ENCODE measurements at places on chromosomes 11 and 22.

DNA sequence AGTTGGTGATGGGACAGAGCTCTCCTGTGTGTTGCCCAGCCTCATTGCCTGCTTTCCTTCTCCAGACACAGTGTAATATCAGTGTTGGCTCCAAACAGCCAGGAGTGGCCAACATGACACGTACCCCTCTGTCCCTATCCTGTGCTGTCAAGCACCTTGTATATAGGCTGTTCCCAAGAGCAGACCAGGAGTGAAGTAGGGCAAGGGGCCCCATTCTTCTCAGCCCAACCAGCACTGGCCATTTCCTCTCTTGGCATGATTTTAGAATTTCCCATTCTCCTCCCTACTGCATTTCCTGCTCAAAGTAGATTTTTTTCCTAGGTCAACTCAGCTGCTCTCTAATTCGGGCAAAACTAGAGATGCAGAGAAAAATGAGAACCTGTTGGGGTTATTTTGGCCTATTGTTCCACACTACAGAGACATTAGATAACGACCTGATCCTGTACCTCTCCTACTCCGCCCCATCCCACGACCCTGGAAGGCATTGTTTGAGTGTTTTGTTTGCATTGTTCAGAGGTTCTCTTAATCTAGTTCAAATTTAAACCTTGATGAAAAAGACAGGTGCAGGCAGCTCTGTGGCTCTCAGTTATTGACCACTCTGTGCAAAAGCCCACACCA lies 95.6 kb downstream of the RASSF10 start:
- DNase-seq = no peak

DNA sequence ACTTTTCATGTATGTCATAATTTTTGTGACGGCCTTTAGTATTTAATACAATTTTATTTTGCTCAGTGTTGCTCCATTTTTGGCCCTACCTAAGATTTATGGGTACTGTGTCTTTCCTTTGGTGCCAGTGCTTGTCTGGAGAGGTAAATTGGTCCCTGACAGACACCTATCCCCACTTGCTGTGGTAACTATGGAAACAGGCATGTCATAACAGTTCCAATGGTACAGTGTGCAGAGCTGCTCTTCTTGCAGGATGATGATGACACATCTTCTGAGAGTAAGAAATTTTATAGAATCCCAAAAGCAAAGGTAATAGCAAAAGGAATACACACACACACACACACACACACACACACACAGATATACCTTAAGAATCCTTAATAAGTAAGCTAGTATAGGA lies 118.5 kb downstream of the ELP4 start:
- DNase-seq = no peak

DNA sequence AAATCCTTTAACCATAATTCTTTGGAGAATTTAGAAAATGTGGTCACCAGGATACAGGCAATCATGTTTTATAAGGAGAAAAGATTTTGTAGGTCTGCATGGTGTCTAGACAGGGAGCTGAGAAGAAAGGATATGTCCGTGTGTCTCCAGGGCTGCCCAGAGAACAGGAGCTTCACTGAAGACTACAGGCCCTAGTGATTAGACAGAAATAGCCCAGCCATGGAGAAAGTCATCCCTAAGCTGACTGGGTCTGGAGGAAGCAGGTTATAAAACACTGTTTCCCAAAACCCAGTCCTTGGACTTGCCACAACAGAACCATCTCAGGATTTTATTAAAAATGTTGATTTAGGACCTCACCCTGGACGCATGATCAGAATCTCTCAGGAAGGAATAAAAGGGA lies 84.4 kb downstream of the GALNT18 start:
- no peak for DNase-seq

- no peak for DNase-seq
These were observed 95.2 kb downstream of the TP53I11 start for GRCh38 chr11:44855493-44855849.

- DNase-seq = no peak
These were observed 1.5 kb downstream of the SF1 start for GRCh38 chr11:64776875-64777274.

DNA sequence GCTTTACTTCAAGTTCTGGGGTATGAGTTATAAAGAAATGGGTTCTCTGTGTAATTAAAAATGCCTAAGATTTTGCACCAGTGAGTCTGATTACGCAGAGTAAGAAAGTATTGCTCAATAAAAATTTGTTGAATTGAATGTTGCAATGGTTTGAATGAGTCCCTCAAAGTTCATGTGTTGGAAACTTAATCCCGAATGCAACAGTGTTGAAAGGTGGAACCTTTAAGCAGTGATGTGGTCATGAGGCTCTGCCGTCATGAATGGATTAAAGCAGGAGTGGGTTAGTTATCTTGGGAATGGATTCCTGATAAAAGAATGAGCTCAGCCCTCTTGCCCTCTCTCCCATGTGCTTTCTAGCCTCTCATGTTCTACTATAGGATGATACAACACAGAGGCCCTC lies 52.6 kb upstream of the SESN3 start:
- DNase-seq = no peak

DNA sequence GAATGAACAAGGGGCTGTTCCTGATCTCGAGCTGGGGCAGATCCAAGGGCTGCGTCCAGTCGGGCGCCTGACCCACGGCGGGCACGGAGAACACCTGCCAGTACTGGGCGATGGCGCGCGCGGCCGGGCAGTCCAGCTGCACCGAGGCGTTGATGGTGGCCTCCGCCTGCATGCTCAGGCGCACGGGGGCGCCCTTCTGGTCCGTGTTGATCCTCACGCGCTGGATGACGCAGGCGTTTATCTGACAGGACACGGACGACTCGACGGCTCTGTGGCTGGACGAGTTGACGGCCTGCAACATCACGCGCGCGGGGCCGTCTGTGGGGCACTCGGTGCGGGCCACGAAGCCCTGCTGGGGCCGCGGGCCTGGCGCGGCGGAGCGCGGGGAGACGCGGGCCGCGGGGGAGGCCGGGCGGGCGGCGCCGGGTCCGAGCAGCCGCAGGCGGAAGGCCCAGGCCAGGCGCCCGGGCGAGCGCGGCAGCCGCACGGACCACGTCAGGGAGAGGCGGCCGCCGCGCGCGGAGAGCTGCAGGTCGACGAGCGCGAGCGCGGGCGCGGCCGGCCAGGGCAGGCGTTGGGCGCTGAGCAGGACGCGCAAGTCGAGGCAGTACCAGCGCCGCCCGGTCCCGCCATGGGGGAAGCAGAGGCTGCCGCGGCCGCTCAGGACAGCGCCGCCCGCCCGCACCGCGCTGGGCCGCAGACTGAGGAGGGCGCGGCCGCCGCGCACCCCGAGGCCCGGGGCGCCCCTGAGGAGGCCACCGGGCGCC lies 511 bp downstream of the PKDREJ start:
- DNase-seq = no peak

DNA sequence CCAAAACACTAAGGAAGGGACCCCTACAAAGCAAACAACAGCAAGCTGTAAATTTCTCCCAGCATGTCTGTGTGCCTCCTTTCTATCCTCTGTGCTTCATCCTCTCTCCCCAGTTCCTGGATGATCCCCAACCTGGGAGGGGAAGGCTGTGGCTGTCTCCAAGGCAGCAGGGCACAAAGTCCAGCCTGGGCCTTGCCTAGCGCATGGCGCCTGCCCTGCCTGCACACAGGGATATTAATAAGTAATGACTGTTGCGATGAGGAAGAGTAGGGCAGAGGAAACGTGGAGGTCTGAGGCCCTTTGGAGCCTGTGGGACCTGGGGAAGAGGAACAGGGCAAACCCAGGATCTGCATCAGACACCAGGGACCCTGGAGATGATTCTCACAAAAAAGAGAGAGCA lies 2.0 kb downstream of the USH1C start:
- DNase-seq = no peak

DNA sequence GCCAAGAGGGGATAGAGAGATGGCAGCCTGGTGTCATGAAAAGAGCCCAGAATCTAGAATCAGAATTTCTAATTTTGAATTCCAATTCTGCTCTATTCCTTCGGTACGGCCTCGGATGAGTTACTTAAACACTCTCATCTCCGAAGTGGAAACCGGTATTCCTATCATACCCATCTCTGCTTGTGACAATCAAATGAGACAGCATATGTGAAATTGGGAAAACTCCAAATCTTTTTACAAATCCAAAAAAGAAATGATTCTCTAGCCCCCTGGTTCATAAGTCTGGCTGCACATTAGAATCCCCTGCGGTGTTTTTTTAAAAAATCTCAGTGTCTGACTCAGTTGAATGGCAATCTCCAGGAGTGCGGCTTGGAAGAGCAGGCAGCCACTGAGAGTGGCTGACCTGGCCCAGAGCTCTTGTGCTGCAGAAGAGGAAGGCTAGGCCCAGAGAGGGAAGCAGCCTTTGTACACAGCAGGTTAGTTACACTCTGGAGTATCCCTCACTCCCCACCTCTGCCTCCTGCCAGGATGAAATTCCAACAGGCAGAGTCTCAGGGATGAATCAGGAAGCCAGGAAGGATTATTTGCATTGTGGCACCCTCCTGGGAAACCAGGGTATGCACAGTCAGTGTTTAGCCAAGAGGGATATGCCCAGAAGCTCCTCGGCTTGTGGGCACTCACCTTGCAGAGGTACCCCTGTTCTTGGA lies 93.6 kb upstream of the ISX start:
- no peak for DNase-seq

DNA sequence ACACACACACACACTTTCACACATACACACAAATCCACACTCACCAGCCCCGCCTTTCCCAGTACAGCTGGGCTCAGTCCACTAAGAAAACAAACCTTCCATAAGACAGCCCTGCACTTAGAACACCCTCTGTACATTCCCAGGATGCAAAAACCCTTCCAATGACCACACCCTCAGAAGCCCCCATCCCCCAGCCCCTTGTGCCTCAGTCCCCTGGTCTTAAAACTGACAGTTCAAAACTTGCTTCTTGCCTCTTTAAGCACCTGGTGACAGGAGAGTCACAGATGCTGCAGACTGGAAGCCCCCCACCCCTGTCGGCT lies 23.0 kb downstream of the APLNR start:
- no peak for DNase-seq

GRCh38 chr11:134402910-134403309 lies 9.1 kb downstream of the B3GAT1 start:
- DNase-seq = no peak

DNA sequence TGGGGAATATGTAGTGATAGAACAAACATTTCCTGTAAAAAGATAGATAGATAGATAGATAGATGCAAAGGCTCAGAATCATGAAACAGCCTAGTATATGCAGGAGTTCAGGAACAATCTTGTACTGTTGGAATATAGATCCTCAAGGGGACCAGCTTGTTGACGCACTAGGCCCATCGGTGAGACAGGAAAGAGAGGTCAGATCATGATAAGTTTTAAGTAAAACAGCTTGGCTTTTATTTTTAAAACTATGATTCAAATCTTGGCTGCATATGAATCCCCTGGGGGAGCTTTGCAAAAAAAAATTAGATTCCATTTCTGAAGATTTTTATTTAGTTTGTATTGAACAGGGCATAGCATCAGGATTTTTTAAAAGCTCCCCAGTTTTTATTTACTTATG lies 185.8 kb downstream of the TRPC6 start:
- no peak for DNase-seq

GRCh38 chr22:37774728-37775127 lies 33.0 kb upstream of the GCAT start:
- no peak for DNase-seq

GRCh38 chr22:31340360-31340759 lies 5.8 kb downstream of the PATZ1 start:
- DNase-seq = no peak

- no peak for DNase-seq
These were observed 29.1 kb downstream of the MAP6 start for GRCh38 chr11:75639762-75640181.

DNA sequence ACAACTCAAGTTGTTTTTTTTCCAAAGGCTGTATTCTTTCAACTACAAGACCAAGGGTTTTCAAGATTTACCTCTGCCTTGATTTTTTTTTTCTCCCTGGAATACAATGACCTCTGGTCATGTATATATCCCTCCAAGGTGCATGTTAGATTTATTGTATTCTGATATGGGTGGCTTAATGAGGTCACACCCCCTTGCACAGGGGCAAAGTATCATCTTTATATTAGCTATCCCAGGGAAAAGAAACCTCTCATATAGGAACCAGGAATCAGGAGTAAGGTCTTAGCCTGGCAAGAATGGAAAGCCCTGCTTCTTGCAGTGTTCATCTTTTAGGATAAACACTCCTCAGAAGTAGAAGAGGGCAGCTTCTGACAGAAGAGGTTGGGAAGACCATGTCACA lies 516.9 kb upstream of the TENM4 start:
- DNase-seq = no peak

GRCh38 chr11:65208785-65209710 lies 27.3 kb downstream of the CAPN1 start:
- no peak for DNase-seq

DNA sequence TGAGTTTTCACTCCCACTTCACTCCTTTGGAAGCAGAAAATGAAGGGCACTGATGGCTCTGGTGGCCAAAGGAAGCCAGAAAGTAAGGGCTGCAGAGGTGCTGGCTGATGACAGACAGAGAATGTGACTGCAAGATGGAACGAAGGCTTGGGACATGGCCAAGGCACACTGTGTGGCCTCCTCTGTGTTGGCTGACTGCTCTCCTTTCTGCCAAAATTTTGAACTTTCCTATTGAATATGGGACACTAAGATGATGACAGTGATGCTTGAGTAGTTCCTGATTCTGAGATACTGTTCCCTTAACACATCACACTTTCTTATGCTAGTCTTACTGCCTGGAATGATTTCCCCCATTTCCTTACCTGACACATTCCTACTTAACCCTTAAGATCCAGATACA lies 156.4 kb downstream of the SWAP70 start:
- DNase-seq = no peak

DNA sequence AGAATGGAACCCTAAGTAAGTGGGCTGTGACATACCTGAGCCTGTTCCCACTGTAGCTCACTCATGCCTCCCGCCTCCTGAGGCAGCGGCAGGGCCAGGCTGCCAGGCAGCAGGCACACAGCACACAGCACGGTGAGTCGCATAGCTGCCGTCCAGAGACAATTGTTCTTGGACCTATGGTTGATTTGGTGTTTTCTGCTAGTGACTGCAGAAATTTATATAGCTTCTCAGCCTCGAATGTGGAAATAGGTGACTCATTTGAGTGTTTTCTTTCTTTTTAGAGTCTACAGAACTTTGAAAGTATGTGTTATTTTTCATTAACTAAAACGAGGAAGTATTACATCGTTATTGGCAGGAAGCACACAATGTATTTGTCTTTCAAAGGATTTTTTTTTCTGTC lies at the start of gene MMP7:
Gene MMP7 (minus strand): TSS at position 190 of the 400 bp plus-strand sequence. CDS start 47 bp downstream, at position 143.
- DNase-seq = no peak

DNA sequence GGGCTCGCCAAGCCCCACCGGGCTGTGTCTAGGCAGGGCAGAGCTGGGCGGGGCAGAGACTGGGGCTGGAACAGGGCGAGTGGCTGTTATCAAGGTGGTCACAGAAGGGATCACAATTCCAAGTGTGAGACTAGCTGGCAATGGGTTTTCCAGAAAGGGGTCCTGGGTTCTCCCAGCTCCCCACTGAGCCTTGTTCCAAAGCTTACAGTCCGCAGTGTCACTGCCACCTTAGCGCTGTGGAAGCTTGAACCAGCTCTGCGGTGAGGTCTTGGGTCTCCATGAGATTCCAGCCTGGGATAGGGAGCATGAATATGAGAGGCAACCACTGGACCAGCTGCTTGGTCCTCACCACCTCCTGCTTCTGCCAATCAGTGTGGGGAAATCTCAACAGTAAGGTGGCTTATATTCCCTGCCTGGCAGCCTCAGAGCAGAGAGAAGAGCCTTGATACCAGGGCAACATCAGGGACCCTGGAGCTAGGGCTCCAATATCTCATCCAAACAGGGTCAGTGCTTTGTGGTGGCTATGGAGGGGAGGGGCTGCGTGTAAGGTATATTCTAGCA lies 831 bp downstream of the CD44 start:
- DNase-seq = no peak

Data from stimulated activated naive CD4-positive, alpha-beta T cell (primary cell).